ENCODE measurements at places on chromosomes 11 and 22. TPM values are rescaled to one million over a fixed set of nuclear protein-coding genes. Genes with fewer than 3 reads are reported as not detected.

Gene A4GALT
- total RNA-seq: not detected

Gene CHID1
- 36.7 TPM for total RNA-seq

Gene F2
- not detected for total RNA-seq

Gene NCF4
- total RNA-seq: not detected

Gene MRPL49
- 43.3 TPM for total RNA-seq

Gene CD3E
- total RNA-seq: not detected

Gene C11orf65
- 0.33 TPM for total RNA-seq

Gene ARHGAP32
- 16.3 TPM for total RNA-seq

Gene NOX4
- 4.4 TPM for total RNA-seq

Data from melanocyte of skin (primary cell).